LHCN-M2 (cell line): ENCODE measurements at places on chromosomes 7 and 10.

DNA sequence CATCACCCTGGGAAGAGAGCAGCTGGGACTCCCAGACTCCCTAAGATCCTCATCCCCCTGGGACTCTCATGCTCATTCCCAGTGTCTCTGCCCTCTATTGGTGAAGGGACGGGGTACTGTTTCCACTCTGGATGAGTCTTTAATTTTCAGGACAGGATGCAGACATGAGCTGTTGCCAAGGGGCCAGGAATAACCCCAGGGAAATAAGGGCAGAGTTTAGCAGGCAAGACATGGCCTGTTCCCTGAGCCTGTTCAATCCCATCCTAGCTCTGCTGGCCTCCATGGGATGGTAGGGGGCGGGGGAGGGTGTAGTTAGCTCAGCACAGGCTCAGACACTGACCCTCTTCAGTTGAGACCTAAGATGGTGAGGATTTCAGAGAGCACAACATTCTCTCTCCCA, 14.0 kb downstream of the C10orf105 start:
- peak; percentile 21 for DNase-seq

GRCh38 chr7:99677013-99677647, 2.7 kb downstream of the CYP3A5 start:
- DNase-seq, result no peak

- no peak for DNase-seq
These were observed 254.8 kb upstream of the C7orf33 start for GRCh38 chr7:148335790-148336189.

- peak; percentile 78 for DNase-seq
These were observed 118.7 kb downstream of the MAD1L1 start for GRCh38 chr7:2114052-2114451.

DNA sequence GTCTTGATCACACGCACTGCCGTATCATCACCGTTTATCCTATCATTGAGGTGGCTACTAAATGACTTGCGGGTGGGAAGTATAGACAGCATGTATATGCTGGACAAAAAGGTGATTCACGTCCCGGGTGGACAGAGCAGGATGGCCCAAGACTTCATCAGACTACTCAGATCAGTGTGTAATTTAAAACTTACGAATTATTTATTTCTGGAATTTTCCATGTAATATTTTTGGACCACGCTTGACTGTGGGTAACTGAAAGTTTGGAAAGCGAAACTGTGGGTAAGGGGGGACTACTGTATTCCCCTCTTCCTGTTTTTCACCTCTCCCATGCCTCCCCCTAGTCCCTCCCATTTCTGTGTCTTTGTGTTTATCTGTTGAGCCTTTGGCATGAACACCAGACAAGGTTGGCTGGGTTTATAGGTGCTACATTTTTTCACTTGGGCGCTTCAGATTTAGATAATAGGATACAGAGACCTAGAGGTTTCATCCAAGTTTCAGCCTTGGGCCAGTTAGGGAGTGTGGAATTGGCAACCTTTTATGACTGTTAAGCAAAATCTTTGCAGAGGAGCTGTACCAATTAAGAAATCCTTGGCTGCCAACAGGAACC, 55.8 kb downstream of the RBM20 start:
- DNase-seq, result no peak

- peak; percentile 89 for DNase-seq
These were observed 34.4 kb downstream of the UBTD1 start for GRCh38 chr10:97532935-97533671.

GRCh38 chr10:12985347-12985746, 16.2 kb downstream of the CCDC3 start:
- DNase-seq, result no peak

GRCh38 chr10:28094121-28094520, 95.2 kb upstream of the ODAD2 start:
- DNase-seq, result no peak

DNA sequence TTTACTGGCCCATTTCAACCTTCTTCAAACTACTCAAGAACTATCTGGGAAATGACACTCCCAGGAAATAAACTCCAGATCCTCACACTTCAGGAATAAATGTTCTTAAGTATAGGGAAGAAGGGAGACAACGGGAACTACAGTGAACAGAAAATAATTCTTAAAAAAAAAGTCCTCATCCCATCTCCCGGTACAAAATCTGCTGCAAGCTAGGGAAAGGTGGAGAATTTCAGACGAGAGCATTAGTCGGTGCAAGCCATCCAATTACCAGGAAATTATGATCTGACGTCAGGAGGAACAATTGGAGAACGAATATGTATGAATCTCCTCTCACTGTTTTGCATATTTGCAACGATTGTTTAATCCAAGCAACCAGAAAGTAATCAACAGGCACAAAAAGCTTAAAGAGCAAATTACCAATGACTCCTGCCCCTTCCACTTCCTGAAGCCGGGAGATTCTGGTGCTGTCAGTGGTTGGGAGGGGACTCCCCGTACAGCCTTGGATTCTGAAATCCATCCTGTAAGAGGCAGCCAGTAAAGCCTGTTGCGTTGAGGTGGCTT, 15.1 kb upstream of the GATA3 start:
- DNase-seq, result no peak

DNA sequence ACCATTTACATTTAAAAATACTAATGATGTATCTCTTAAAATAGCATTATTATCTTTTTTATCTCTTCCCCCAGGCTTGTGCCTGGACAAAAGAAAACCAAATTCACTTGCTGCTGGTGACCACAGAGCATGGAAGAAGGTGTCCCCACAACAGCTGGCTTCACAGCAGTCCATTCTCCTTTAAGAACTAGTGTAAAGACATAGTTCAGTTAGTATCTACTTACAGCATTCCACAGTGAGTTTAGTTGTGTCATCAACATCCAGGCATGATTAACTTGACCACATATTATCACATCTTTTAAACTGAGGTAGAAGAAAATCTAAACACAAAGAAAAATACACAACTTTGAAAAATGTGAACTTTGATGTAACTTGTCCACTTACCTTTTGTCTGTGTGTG, 55.0 kb downstream of the LRRC17 start:
- DNase-seq, result peak; percentile 76

- peak; percentile 98 for DNase-seq
These were observed 49.1 kb downstream of the DOCK4 start for GRCh38 chr7:112157072-112157471.

DNA sequence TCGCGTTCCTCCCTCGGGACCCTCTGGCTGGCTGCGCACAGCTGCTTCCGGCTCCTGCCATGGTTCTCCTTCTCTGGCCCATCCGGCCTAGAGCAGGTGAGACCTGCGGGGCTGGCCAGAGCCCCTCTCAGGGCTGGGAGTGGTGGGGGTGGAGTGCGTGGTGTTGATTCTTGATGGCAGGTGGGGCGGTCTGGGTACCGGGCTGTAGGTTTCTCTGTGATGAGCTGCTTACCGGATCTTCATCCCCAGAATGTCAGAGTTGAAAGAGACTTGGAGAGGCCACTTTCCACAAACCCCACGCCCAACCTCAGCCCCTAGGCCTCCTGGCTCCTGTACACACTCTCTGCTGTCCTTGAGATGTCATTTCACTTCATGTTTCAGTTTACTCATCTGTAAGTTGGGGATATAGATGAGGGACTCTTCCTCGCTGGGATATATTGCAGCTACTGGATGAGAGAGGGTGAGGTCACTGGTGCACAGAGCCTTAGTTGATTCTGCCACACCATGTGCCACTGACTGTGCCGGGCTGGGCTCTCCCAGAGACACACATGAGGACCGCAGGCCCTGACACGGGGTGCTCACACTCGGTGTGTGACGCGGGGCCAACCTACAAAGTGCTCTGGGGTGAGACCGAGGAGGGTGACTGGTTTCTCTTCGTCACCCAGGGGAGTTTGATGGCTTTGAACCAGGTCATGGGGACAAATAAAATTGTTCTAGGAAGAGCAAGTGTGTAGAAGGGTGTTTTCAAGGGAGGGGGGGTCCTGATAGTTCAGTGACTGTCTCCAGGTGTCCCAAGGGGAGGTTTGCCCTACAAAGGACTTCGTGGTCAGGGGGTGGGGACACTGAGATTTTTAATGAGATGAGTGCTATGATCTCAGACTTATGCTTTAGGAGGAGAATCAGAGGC, 29.5 kb downstream of the ZNF775 start:
- DNase-seq, result no peak

GRCh38 chr7:18623389-18623788, 127.8 kb downstream of the HDAC9 start:
- no peak for DNase-seq

GRCh38 chr7:12199363-12199762, 11.7 kb upstream of the TMEM106B start:
- no peak for DNase-seq

GRCh38 chr10:99788598-99789256, 6.3 kb downstream of the ABCC2 start:
- peak; percentile 96 for DNase-seq

GRCh38 chr10:48614481-48615390, 9.9 kb upstream of the ARHGAP22 start:
- peak; percentile 74 for DNase-seq

- peak; percentile 17 for DNase-seq
These were observed 472 bp downstream of the SFRP4 start for GRCh38 chr7:37916017-37916672.

GRCh38 chr7:107090457-107090856, 46.0 kb downstream of the PRKAR2B start:
- no peak for DNase-seq

- no peak for DNase-seq
These were observed 48.7 kb downstream of the IKZF1 start for GRCh38 chr7:50353201-50353600.

- no peak for DNase-seq
These were observed 204.0 kb downstream of the MAD1L1 start for GRCh38 chr7:2028733-2029132.

DNA sequence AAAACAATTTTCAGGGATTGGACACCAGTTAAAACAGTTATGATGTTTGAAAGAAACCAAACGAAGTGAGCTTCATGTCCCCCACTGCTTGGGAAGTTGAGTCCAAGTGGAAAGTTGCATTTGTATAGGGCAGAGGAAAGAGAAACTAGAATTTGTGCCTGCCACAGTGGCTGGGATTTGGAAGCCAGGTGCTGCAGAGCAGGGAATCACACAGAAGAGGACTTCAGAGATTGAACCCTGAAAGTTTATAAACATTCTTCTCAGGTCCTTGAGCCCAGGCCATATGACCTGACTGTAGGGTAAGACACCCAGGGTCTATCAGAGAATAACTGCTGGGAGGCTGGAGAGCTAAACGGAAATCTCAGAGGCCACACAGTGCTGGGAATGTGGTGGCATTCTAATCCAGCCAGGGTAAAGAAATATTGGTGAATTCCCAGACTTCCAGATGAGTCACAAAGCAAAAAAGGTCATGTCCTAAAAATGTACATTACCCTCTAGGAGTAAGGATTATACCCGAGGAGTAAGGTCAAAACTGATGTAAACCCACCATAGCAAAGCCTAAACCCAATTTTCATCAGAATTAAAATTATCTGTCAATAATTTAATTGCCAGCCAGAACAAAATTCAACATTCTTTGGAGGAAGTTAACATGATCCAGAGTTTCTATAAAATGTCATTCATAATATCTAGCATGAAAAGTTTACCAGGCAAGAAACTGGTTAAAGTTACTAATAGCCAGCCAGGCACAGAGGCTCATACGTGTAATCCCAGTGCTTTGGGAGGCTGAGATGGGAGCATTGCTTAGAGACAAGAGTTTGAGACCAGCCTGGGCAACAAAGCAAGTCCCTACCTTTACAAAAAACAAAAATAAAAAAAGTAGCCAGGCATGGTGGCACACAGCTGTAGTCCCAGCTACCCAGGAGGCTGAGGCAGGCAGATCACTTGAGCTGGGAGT, 31.2 kb downstream of the TOMM7 start:
- DNase-seq, result peak; percentile 56

- no peak for DNase-seq
These were observed 56.0 kb downstream of the SH3PXD2A start for GRCh38 chr10:103799341-103799740.

DNA sequence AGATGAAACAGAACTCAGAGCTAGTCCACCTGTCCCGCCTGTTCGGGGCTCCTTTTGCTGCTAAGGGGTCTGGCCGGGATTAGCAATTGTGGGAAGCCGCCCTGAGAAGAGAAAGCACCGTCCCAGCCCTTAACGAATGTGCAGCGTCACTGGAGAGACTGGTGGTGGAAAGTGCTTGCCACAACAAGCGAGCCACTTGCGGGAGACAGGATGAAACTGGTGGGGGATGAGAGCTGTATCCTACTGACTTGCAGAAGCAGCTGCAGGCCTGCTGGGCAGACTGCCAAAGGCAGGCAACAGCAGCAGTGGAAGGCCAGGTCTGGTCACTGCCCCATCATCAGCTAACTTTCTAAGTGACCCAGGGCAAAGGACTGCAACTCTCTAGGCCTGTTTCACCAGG, 95.4 kb downstream of the FAM53B start:
- DNase-seq, result peak; percentile 98

DNA sequence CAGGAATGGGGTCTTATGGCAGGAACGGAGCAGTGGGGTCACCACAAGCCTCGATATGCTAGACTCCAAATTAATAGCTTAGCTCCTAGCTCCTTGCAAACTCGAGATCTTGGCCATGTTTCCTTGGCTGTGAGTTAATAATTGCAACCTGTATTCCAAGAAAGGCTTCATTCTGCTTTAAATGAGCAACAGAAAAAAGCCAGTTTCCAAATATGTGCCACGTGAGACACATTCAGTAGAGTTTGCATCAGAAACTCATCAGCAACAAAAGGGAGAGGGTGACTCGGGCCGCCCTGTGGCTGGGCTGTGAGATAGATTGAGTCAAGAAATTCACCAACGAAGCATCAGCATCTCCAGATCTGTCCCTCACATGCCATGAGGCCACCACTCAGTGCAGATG, 112.0 kb downstream of the NPTX2 start:
- no peak for DNase-seq

DNA sequence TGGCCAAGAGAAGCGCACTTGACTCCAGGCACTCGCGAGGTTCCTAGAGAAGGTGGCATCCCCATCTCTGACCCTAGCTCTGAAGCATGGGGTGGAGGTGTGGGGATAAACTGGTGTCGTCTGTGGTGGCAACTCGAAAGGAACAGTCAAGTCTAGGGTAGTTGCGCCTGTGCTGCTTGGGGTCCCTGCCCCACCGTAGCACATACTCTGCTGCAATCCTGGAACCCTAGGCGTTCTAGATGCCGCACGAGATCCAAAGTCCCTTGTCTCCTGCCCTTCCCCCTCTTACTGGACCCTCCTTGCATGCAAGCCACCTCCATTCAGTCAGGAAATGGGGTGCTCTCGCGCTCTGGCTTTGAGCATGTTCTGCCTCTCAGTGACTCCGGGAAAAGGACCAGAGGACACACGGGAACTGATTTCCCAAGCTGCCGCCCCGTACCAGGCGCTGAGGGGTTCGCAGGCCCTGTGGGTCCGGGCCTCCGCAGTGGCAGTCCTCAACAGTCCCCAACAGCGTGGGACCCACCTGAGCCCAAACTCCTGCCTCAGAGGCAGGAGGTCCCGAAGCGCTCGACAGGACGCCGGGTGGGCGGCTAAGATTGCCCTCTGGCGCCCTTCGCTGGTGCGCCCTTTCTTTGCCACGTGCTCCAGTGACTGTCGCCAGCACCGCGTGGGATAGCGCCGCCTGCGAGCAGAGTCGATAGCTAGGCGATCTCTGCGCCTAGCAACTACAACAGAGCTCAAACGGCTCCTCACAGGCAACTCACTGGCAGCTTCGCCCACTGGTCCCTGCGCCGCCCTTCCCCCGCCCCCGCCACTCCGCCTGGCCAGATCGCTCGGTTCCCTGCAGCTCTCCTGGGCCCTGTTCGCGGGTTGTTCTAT, 452.0 kb downstream of the REEP3 start:
- no peak for DNase-seq
